Activated CD4-positive, alpha-beta T cell treated with anti-CD3 and anti-CD28 coated beads, Interleukin-2, amount 50 U/mL, for 16 hours (primary cell): ENCODE measurements at places on chromosomes 1 and 21.
A peak's percentile ranks its signal among the peaks of the same experiment; 100 is the strongest.

GRCh38 chr1:33460947-33461629 is 11.4 kb upstream of the ZSCAN20 start:
- no peak for DNase-seq

- DNase-seq, result no peak
These were observed 159.1 kb upstream of the KCNK2 start for GRCh38 chr1:214923278-214923915.

DNA sequence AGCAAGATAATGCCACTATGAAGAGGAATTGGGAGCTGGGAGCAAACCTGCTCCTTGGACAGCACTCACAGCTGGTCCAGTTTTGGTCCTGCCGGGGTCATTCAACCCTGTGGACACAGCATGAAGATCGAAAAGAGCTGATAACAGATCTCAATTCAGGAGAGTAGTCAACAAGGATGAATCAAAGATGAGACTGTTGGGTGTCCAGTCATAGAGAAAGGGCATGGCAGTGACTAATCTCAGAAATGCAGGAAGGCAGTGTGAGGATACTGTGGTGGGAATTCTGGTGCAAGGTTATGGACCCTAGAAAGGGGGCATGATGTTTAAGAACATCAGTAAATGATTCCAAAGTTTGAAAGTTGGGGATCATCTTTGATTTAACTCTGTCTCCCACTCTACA is 261.4 kb upstream of the ZP4 start:
- DNase-seq, result no peak

- DNase-seq, result no peak
These were observed 1164.2 kb downstream of the BRINP3 start for GRCh38 chr1:189313488-189313887.

DNA sequence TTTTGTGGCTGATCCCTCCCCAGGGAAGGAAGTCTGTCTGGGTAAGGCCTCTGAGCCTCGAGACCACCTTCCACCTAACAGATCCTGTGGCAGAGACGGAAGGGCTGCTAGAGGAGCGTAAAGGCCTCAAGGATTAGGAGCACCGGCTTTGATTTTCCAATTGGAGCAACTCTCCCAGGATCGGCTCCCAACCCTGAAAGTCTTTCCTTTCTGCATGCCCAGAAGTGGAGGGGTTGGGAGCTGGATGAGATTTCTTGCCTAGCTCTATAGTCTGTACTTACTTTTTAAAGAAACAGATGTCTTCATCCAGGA is 41.4 kb downstream of the ELK4 start:
- no peak for DNase-seq

DNA sequence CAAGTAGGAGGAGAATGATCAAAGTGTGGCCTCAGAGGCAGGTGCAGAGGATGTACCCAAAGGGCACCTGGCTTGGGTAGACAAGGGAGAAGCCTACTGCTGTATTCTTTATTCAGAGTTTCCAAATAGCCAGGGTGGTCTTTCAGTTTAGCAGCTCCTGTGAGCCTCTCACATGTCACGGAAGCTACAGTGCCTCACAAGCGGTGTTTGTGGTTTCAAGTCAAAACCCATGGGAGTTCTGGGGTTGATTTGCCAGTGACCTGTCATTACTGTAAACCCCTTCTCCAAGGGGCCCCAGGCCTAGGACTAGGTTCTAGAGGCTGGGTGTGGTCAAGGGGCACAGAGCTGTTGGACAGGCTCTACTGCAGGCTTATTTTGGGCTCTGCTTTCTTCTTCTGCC is 10.2 kb upstream of the IL10 start:
- peak; percentile 61 for DNase-seq

GRCh38 chr1:93878501-93878888 is 511 bp downstream of the DNTTIP2 start:
- peak; percentile 68 for DNase-seq

DNA sequence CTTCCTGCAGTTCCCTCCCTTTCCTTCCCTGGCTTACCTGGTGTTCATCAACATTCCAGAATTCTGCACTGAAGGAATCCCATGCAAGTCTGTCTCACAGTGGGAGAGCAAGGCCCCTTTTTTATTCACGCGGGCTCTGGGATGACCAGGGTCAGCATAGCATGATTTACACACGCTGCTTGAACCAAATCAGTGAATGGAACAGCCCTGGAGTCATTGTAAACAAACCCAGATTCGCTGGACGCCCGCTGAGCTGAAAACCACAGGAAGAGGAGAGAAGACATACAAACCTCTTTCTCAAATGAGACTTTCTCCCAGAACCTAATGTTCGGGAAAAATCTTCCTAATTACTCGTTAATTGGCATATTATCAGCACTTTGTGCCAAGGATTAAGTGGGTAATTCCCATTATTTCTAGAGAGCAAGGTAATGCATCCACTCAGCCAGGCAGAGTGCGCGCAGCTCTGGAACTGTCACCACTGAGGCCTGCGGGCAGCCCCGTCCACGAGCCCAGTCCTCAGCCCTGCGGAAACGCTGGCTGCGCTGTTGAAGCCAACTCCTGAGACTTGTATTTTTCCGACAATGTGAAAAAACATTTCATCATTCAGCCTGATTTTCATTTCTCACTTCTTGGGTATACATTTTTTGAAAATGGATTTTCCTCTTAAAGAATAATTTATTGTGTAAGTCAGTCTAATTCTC is 140.0 kb downstream of the ETS2 start:
- DNase-seq, result no peak

- DNase-seq, result peak; percentile 66
These were observed 138.3 kb downstream of the TTLL7 start for GRCh38 chr1:83860490-83861221.

GRCh38 chr1:37890378-37891014 is 31.1 kb upstream of the MTF1 start:
- peak; percentile 30 for DNase-seq

DNA sequence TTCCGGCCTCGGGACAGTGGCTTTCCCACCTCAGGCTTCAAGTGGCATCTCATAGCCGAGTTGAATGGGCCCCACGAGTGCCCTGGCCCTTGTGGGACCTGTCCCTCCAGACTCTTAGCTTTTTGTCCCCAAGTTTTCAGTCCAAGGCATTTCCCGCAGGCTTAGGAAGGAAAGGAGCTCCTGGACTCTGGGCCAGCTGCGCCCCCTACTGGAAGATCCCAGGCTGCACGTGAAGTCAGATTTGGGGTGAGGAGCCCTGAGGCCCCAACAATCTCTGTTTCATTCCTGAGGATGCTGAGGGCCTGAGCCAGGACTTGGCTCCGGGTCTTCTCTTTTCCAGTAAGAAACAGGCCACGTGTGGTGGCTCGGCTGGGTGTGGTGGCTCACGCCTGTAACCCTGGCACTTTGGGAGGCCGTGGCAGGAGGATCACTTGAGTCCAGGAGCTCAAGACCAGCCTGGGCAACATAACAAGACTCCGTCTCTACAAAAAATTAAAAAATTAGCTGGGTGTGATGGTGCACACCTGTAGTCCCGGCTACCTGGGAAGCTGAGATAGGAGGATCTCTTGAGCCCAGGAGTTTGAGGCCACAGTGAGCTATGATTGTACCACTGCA is 67.4 kb downstream of the ARHGEF10L start:
- peak; percentile 54 for DNase-seq

GRCh38 chr1:234760303-234760723 is 150.3 kb upstream of the IRF2BP2 start:
- DNase-seq, result no peak

DNA sequence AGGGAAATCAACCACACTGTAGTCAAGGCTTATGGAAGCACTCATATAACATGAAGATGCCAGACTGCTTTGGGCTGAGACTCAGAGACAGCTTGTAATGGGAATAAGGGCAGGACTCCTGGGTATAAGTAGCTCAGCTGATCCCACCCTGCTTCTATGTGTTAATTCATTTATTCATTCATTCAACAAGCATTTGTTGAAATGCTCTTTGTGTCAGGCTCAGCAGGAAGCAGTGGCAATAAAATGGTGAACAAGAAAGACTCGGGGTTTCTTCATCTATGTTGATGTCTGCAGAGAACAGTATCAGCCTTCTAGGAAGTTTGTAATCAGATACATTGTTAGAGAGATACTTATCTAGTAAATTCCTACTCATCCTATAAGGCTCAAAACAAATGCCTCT is 145.5 kb upstream of the DMRTA2 start:
- no peak for DNase-seq

GRCh38 chr1:1122078-1122811 is 6.4 kb upstream of the C1orf159 start:
- peak; percentile 82 for DNase-seq

DNA sequence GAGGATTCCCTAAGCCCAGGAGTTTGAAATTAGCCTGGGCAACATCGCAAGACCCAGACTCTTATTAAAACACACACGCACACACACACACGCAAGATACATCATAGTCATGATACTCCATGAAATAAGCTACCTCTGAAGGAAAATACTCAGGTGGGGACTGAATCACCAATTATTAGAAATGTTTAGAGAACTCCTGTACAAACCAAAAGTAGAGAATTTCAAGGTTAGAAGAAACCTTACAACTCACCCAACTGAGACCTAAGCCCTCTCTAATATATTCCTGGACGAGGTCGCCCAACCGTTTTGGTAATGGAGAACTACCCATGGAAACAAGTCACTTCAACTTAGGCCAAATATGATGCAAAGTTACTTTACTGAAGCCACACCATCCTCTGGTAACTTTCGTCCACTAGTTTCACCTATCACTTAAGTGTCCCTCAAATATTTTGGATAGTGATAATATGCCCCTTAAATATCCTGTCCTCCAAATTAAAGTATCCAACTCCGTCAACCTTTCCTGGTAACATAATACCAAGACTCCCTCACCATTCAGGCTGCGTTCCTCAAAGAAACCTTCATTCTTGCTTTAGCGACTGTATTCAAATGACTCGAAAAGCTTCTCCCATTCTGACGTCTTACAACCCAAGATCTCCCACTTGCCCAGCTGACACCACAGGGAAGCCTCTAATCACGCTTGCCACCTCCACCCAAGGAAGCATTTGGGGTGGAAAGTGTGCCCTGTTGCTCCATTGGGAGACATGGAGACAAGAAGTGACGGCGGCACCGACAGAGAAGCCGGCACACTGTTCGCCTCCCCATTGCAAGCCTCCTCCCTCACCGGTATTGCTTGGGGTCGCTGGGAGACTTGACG is 856 bp downstream of the NRDC start:
- DNase-seq, result peak; percentile 18

DNA sequence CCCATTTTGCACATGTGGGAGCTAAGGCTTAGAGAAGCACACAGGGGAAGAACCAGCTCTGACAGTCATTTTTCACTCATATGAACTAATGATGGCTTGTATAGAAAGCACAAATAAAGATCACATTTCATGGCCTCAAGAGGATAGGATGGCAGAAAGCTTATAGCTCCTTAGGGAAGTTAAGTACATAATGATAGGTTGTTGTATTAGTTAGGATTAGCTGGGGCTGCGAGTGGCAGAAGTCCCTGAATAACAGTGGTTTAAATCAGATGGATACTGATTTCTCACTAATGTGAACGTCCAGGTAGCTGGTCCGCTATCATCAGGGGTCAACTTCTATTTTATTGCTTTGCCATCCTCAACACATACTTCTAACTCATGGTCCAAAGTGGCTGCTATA is 284.0 kb downstream of the RPS6KC1 start:
- DNase-seq, result no peak

GRCh38 chr1:15287035-15287979 is 40.3 kb downstream of the FHAD1 start:
- DNase-seq, result no peak

GRCh38 chr21:28393279-28393678 is 599.4 kb downstream of the LTN1 start:
- DNase-seq, result no peak

DNA sequence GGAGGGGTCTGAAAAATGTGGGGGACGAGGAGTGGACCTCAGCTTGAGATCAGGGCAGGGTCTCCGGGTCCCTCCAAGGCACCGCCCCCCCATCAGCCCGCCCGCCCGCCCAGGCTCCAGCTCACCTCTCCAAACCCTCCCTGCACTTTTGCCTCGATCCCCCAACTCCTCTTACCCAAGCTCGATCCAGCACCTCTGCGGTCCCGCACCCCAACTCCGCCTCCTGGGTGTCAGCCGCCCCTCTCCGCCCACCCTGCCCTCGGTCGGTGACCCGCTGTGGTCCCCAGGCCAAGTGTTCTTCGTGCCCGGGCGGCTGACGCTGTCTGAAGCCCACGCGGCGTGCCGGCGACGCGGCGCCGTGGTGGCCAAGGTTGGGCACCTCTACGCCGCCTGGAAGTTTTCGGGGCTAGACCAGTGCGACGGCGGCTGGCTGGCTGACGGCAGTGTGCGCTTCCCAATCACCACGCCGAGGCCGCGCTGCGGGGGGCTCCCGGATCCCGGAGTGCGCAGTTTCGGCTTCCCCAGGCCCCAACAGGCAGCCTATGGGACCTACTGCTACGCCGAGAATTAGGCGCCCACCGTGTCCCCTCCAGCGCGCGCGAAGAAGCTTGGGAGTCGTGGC is 5.7 kb downstream of the HAPLN2 start:
- no peak for DNase-seq

GRCh38 chr1:150576794-150577556 is 2.4 kb downstream of the MCL1 start:
- no peak for DNase-seq

DNA sequence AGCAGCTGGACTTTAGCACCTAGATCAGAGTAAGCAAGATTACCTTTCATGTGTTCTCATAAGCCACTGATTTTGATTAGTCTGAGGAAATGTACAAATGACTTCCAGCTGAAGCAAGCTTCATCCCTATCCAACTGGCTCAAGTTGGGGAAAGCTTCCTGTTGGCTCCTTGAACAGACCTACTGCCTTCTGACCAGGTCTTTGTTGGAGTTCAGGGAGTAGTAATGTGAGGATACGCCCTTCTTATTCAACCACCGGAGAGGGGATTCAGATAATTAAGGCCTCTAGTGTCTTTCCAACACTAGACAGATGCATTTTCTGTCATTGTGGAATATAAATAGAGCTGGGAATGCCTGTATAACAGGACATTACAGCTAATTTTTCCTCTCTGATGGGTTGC is 268.9 kb downstream of the TGFB2 start:
- no peak for DNase-seq

GRCh38 chr1:224507771-224508523 is 73.3 kb upstream of the WDR26 start:
- DNase-seq, result no peak

- no peak for DNase-seq
These were observed 5.3 kb upstream of the CDCP2 start for GRCh38 chr1:54158071-54158470.

- no peak for DNase-seq
These were observed 3.8 kb downstream of the EFNA3 start for GRCh38 chr1:155082301-155083051.

GRCh38 chr1:147560765-147561471 is 19.6 kb downstream of the BCL9 start:
- no peak for DNase-seq

DNA sequence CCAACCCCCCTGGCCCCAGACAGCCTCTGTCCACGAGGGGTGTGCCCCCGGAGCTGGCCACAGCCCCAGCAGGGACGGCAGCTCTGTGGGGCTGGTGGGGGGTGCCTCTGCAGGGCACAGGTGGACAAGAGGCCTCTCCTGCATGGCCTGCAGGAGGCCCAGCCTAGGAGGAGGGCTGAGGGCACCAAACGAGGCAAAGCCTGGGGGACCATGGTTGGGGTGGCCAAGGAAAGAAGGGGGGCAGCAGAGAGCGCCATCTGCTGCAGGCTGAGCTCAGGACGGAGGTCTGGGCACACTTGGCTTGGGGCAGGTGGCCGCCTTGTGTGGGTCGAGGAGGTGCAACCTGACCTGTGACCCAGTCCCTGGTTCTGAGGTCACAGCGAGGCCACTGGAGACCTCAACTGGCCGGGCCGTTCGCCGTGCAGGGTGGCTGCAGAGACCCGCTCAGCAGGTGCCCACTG is 27.3 kb downstream of the RRP1 start:
- no peak for DNase-seq

- peak; percentile 37 for DNase-seq
These were observed 1.5 kb downstream of the CSDE1 start for GRCh38 chr1:114756009-114756892.
